Activated CD4-positive, alpha-beta T cell treated with anti-CD3 and anti-CD28 coated beads, Interleukin-2, amount 50 U/mL, for 48 hours (primary cell): ENCODE measurements at places on chromosomes 6 and 20.

- DNase-seq, result no peak
These were observed 7.7 kb downstream of the NRN1 start for GRCh38 chr6:5998711-5999687.

DNA sequence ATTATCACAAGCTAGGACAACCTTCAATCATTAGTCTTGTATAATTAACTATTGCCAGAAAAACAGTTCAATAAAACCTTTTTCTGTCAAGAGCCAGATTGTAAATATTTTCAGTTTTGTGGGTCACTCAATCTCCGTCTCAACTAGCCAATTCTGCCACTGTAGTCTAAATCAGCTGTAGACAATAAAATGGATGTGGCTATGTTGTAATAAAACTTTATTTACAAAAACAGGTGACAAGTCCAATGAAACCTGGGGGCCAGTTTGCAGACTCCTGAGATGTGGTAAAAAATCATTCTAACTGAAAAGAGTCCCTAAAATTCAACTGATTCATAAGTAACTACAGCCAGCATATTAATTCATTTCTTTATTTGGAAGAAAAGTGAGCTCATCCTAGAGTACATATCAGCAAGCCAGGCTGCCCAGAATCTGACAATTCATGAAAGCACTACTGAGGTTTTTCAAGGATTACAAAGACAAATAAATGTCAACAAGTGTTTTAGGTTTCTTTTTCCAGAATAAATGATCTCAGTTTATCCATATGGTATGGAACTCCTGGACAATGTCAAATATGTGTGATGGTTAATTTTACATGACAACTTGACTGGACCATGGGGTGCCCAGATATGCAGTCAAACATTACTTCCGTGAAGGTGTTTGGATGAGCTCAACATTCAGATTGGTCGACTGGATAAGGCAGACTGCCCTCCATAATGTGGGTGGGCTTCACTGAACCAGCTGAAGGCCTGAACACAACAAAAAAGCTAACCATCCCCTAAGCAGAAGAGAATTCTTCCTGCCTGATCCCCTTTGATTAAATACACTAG lies 15.3 kb downstream of the CEP85L start:
- no peak for DNase-seq

DNA sequence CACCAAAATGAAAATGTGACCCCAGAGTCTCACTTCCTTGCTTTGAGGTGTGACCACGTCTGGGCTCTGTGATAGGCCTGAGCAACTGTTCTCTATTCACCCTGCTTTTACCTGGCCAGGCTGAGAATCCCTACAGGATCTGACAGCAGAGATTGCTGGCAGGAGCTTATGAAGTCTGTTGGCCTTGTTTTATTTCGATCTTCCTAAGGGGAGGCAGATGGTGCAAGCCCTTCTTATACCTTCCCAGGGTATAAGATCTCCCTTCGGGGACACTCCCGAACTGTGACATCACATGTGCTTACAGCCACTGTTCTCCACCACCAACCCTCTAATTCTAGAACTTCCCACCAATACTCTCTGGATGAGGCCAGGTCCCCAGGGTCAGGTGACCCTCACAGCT lies 26.8 kb downstream of the MYT1 start:
- DNase-seq, result no peak

- no peak for DNase-seq
These were observed 45.5 kb downstream of the EIF2S2 start for GRCh38 chr20:34066476-34067090.

DNA sequence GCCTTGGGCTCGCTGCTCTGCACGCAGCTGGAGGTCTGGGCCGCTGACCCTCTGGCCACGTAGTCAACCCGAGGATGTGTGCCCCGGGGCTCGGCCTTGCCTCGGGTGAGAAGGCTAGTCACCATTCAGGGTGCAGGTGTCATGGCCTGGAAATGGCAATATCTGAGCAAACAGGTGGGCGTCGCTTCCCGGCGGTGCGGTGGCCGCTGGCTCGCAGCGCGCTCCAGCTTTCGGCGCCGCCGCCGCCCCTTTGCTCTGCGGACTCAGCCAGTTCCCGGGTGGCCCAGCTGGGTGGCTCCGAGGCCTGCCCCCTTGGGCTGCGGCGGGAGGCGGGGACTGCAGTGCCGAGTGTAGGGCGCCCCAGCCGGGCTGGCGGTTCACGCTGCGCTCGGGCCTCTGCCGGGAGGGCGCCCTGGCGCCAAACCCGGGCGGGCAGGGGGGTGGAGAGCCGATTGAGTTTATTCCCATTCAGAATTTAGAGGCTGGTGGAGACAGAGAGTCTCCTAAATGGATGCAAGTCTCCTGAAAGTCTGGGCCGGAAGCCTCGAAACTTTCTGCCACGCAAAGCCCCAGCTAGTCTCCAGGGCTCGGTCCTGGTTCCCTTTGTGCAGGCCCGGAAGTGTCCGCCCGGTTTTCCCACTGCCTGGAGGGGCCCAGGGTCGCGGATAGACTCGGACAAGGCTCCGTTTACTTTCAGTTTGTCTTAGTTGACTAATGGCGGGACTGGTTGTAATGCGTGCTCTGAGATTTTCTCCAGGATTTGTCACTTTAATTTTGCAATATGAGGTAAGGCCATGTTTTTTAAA lies 11.3 kb upstream of the TFAP2A start:
- DNase-seq, result no peak

DNA sequence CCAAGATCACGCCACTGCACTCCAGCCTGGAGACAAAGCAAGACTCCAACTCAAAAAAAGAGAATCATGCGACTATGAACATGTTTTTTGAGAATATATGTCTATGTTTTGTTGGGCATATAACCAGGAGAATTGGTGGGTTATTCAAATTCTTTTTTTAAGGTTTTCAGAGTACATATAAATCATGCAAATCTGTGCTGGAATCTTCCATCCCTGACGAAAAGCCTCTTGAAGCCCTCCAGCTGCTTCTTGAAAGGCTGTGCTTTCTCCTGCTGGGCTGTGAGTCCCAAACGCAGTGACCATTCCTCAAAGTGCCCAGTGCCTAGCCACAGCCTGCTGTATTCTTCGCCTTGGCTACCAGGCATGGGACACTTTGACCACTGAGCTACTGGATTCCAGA lies 9.2 kb upstream of the RAB22A start:
- no peak for DNase-seq

DNA sequence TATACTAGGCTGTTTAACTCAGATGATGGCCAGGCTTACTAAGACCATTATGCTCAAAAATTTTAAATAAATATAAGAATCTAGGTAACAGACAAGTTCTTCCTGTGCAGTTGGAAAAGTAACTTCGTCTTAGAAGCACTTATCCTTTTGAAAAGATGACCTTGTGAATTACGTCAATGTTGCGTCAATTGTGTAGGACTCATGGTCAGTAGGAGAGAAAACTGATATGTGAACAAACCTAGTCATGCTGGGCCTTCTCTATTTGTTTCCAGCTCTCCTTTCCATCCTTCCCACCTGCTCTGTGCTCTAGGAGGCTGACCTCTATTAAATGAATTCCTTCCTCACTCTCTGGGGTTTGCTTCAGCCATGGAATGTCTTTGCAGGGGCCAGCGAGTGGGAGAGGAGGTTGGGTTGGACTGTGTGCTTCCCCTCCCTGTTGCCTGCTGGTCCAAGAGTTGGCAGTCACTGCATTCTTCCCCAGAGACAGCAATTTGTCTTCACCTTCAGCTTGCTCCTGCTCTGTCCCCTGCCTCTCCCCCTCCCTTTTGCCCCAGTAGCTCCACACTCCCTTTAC lies 128.0 kb upstream of the TNFAIP3 start:
- no peak for DNase-seq

DNA sequence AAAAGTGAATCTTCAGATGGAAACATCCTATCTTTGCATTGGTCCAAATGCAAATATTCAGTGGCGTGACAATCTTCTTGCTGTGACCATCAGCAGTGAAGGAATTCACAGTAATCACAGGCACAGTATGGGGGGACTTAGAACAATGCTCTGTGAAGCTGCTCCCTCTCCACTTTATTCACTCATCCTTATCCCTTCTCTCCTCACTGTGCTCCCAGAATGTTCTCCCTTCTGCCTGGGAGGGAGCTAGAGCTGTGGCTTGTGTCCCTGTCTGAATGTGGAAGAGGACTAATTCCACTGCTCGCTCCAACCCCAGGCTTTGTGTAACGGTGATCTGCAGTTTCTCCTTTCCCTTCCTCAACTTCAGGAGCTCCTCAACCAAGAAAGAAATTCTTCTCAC lies 243.7 kb downstream of the ALDH8A1 start:
- DNase-seq, result no peak

DNA sequence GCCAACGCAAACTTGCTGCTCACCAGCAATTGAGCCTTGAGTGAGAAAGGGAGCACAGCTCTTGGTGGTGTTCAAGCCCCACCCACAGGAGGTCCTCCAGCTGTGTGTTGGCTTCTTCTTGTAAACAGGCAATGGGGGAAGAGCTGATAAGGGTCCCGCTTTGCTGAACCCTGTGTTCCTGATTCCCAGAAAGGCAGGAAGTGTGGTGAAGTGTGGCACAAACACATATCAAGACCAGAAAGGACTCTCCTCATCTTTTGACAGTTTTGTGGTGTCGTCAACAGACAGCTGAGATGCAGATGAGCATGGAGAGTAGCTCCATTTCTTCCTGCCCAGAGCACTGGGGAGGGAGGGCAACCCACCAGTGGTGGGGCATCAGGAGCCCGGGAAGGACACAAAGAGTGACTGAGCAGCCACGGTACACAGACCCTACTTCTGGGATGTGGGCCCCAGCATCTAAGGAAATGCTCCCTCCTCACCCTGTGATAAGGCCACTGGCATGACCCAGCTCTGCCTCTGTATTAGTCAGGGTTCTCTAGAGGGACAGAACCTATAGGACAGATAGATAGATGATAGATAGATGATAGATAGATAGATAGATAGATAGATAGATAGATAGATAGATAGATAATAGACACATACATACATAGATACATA lies 188.9 kb upstream of the TAB2 start:
- DNase-seq, result peak; percentile 40

DNA sequence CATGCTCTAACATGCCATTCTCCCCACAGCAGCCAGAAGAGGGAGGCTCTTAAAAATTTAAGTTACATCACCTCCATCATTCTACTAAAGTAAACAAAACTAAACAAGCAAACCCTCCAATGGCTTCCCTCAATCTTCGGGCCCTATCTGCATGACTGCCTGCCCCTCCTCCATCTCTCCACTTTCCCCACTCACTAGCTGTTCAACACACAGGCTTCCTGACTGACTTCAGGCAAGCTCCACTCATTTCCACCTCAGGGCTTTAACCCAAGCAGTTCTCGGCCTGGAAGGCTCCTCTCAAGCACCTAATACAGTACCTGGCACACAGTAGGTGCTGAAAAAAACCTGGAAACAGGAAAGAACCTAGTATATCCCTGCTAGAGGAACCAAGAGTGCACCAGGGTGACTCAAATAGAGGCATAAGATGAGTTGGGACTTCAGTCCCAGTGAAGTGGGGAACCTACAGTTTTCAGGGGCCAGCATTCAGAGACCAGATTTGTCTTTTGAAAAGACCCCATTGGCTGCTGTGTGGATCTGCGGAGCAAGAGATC lies 2.8 kb downstream of the AHCY start:
- no peak for DNase-seq

- DNase-seq, result no peak
These were observed 83.9 kb downstream of the ZDHHC14 start for GRCh38 chr6:157464653-157465535.

- no peak for DNase-seq
These were observed 23.1 kb downstream of the STK35 start for GRCh38 chr20:2124564-2125213.

- DNase-seq, result no peak
These were observed 98.1 kb upstream of the VSTM2L start for GRCh38 chr20:37804584-37805566.

- no peak for DNase-seq
These were observed 135.0 kb upstream of the TNFAIP3 start for GRCh38 chr6:137731960-137732616.

GRCh38 chr6:145532361-145532760 lies 203.0 kb downstream of the EPM2A start:
- no peak for DNase-seq

DNA sequence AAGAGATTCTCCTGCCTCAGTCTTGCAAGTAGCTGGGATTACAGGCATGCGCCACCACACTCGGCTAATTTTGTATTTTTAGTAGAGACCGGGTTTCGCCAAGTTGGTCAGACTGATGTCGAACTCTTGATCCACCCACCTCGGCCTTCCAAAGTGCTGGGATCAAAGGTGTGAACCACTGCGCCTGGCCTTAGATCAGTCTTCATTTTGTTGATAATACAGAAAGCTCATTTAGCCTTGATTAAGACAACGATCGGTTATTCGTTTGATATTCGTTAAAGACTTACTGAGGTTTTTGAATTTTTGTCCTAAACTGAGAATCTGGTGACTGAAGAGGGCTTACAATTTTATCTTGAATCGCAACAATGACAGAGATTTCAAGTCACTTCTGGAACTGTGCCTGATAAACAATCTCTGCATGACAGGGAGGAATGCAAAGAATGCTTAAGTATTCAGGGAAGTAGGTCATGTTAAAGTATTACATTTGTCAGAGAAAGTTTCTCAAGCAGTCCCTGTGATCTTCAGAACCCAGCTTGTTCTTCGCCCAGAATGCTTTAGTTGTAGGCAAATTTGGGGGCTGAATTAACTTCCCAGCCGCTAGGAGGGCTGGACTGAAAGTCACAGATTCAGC lies 14.8 kb downstream of the AKAP12 start:
- no peak for DNase-seq

DNA sequence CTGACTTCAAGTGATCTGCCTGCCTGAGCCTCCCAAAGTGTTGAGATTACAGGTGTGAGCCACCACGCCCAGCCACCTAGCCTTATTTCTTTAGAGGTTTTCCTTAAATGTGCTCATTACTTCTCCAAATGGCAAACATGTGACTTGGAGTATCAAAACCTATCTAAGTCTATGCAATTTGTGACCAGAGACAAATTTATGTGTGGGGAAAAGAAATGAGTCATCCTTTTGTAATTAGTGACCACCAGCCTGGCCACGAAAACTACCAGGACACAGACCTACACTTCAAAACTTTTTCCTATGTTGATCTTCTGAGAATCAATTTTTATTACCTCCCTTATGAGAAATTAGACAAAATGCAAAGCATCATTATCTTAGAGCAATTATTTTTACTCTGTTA lies 64.6 kb upstream of the OGFRL1 start:
- no peak for DNase-seq

- DNase-seq, result no peak
These were observed 230.0 kb downstream of the ALDH8A1 start for GRCh38 chr6:134719911-134720310.

DNA sequence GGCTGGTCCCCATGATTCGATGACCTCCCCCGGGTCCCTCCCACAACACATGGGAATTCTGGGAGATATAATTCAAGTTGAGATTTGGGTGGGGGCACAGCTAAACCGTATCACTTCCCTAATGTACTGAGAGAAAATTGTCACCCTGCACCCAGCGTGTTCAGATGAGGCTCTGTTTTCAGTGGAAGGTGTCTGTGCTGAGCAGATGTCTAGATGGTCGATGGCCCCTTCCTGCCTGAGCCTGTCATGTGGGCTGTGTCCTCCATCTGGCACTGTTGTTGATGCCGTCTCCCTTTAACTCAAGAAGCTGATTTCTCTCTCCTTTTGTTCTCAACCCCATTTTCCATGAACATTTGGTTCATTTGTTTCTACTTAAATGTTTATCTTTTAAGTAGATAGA lies 37.0 kb downstream of the TMEM181 start:
- DNase-seq, result no peak
